ENCODE measurements at places on chromosomes 16 and 17.

DNA sequence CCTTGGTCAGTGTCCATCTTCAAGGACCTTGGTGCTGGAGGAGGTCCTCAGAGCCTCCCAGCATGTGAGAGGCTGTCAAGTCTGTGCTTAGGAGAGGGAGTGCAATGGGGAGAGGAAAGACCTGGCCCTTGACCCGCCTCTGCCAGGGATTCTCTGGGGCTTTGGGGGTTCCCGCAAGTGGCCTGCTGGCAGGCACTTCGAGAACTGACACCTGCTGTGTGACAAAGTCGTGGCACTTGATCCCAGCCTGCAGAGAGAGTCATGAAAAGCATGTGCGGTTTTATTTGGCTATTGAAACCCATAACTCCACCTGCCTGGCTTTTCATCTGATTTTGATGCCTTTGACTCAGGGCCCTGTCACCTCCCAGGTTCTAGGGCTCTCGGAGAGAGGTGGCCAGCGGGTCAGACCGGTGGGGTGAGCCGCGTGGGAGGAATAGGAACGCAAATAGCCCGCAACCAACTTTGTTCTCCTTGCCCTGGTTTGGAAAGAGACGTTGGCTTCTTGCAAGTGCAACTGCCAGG, 42.8 kb upstream of the GSE1 start:
- DNase-seq = peak; percentile 31

DNA sequence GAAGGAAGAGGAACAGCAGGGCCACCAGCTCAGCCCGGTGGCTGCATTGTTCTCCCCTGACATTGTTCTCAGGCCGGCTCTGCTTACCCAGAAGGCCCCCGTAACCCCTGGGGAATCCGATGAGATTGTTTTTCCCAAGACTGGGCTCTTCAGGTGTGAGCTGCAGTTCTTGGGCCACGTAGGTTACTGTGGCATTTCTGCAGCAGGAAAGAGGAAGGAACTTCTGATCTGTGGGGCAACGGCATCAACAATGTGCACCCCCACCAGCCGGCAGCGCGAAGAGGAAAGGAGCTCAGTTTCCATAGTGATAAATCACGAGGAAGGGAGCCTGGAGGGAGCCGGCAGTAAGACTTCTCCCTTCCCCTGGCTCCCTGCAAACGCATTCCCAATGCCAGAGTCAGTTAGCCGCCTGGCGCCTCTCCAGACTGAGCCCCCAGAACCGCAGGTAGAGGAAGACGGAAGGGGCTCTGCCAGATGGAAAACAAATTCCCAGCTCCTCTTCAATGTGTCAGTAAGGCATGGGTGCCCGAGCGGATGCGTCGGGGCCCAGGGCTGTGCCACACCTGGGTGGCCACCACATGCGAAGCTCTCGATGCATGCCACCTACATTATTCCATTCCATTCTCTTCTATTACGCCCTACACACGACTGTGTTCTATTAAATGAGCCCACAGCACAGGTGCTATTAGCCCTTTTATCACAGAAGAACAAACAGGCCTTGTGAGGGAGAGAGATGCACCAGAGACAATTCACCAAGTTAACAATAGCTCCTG, 21.5 kb upstream of the PECAM1 start:
- no peak for DNase-seq

DNA sequence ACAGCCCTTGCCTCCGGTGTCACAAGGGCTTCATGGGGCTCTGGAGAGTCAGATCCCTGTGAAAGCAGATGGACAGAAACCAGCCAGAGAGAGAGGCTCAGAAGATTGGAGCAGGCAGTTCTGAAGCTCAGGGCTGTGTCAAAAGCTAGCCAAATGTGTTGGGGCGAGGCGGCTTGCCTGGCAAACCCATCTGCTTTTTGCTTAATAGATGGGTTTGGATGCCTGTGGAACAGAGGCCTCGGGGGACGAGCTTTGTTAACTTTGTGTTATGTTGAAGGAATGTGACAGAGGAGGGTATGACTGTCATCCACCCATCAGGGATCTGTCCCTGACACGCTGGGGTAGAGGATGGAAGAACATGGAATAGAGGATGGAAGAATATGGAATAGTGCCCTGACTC, 21.0 kb upstream of the SLC12A3 start:
- no peak for DNase-seq

DNA sequence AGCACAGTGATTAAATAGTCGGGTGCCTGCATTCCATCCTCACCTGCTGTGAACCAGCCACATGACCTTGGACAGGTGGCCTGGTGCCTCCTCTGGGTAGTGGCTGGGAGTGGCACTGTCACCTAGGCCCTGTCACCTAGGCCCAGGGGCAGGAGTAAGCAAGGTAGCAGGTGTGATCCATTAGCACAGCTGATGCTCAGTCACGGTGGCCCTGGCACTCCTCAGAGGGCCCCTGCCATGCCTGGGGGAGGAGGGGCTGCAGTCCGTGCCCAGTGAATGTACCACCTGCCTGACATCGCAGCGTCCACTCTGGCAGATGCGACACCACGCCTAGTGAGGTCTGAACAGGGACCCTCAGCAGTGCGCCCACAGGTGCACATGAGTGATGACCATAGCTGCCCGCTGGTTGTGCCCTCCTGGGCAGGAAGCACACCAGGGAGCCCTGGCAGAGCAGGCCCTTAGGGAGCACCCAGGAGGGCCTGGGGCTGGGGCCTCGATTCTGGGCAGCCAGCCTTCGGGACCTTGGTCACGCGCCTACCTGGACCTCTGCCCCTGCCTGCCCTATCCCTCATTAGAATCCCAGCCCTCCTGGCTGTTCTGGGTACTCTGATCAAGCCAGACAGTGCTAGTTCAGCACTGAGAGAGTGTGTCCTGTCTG, 33.1 kb upstream of the CRISPLD2 start:
- DNase-seq = no peak

- DNase-seq = no peak
These were observed 35.9 kb downstream of the RANBP10 start for GRCh38 chr16:67770346-67770991.

DNA sequence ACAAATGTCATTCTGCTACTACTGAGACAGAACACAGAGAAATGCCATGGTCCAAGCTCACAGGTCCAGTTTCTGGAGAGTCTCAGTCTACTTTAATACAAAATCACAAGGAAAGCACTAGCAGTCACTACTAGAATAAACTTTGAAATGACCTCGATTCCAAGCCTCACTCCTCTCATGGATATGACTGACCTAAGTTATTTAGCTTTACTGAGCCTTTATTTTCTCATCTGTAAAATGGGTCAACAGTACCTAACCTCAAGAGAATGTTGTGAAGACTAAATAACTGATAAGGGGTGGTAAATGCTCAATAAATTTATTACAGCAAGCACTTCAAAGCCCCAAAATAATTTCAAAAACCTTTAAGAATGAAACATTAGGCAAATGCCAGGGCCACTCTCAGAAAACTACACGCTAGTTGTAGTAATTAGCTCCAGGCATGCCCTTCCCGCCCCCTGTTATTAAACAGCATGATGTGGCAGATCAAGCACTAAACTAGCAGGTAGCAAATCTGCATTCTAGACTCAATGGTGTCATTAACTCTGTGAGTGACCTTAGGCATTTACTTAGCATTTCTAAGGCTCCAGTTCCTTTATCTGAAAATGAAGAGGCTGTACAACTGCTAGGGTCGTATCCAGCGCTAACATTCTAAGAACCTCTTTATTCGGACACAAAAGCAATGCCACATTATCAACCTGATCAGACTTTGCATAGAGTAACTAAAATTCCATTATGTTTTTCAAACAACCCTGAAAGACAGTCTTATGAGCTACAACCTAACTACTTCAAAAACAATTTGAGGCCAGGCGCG, 8.4 kb downstream of the GSPT1 start:
- no peak for DNase-seq

GRCh38 chr16:61890386-61890785, 145.9 kb downstream of the CDH8 start:
- DNase-seq = no peak

DNA sequence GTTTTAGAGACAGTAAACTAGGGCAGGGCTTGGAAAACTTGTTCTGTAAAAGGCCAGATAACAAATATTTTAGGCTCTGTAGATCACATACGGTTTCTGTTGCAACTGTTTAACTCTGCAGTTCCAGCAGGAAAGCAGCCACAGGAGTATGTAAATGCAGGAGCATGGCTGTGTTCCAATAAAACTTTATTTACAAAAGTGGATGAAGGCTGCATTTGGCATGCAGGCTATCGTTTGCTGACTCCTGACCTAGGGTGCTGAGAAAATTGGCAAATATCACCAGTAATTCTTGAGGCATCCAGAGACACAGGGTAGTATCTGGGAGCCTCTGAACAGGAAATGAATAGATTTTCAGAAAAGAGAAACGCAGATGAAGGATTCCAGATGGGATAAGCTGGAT, 274.0 kb downstream of the MAF start:
- no peak for DNase-seq

GRCh38 chr17:50621574-50622031, 13.1 kb upstream of the ABCC3 start:
- no peak for DNase-seq

GRCh38 chr17:76808326-76808725, 59.9 kb upstream of the MGAT5B start:
- DNase-seq = no peak

DNA sequence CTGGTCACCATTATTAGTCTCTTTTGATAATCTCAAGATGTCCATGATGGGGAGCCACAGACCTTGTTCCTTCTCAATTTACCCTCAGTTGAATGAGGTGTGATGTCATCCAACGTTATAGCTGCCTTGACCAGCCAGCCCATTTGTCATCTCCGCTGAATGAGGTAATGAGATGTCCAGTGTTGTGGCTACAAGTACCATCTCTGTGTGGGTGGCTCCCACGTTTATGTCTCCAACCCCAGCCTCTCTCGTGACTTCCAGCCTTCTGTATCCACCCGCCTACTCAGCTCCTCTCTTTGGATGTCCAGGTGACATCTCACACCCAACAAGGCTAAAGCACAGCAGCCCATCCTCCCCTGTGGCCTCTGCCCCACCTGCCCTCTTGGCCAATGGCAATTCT, 18.2 kb downstream of the DNAH17 start:
- no peak for DNase-seq

DNA sequence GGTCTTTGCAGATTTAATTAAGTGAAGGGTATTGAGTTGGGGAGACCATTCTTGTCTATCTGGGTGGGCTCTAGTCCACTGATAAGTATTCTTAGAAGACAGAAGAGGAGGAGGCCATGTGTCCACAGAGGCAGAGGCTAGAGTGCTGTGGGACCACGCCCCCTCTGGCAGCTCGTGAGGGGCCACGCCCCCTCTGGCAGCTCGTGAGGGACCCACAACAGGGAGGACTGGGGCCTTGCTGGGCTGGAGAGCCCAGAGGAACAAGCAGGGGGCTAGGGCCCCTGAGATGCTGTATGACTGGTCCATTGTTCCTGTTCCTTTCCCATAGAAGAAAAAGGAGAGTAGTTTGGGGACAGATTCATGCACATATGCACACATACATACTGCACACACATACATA, 106.8 kb downstream of the METRNL start:
- no peak for DNase-seq

DNA sequence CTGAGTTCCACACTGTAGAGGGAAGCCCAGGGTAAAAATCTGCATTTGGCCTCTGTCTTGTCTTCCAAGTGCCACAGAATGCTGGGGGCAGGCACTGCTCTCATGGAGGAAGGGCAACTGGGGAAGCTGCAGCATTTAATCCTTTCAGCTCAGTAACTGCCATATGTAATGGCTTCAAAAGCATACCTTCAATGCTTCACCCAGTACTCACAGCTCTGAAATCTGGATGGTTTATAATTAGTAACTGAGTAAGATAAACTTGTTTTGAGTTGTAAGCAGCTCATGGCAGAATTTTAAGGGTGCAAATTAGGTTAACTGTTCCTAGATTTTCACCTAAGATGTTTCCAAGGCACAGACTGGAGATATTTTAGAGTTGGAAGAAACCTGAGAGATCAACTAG, 24.5 kb downstream of the PMP22 start:
- no peak for DNase-seq

DNA sequence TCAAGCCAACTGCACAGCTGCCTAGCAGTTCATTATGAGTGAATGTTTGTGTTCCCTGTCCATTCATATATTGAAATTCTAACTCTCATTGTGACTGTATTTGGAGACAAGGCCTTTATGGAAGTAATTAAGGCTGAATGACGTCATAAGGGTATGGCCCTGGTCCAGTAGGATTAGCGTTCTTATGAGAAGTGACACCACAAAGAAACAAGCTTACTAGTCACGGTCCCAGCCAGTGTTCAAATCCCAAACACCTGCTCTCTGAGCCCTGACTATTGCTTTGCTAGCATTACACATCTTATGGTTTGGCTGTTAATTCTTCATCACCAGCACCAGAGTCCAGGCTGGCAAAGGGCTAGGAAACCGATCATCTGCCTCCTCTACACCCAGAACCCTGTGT, 2.2 kb downstream of the ZNF668 start:
- DNase-seq = no peak
